ENCODE measurements at places on chromosomes 4 and X.
A peak's percentile ranks its signal among the peaks of the same experiment; 100 is the strongest.

DNA sequence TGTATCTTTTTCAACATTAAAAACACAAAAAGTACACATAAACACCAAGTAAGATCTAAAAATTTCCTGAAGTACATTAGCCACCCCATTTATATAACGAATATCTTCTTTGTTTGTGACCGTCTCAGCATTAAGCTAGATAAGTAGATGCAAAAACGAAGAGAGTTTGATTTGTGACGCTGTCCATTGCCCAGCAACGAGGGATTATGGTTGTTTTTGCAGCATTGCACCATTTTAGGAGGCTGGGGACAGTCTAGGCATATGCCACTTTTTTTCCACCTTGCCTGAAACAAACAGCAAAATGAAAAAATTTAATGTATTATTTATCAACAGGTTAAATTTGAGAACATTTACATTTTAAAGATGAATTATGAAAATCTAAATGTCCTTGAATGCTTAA lies 12.0 kb upstream of the IGSF1 start:
- DNase-seq, result no peak

DNA sequence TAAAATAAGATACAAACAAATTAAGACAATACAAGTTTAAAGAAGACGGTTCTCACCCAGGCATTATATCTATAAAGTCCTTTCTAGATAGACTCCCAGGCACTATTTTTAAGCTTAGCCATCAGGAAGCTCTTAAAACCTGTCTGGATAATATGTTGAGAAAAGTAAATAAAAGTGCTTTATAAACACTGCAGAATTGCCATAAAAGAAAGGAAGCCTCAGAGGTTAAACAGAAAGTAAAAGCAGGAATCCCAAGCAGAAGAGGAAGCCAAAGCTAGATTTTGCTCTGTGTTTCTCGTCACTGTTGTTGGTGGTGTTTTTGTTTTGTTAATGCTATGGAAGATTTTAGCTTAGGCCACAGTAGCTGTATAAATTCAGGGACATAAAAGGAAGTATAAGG lies 1267.3 kb downstream of the PCDH19 start:
- no peak for DNase-seq

- no peak for DNase-seq
Observed at GRCh38 chrX:23902419-23902818, 5.3 kb downstream of the APOO start.

- DNase-seq, result no peak
Observed at GRCh38 chrX:16162391-16162790, 4.9 kb upstream of the MAGEB17 start.

DNA sequence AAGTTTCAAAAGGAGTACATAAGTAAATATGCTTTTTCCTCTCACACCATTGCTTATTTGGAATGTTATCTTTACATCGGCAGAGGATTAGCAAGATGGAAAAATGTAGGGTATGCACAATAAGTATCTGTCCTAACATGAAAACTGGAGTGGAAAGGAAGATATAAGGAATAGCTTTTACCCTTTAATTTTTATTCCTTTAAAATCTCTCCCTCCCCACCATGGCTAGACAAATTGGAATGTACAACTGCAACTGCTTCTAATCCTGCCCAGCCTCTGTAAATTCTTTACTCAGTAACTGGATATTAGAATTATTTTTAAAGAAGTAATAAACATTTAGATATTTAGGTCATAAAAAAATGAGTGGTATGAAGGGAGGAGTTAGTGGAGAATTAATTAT lies 171.5 kb downstream of the PCDH18 start:
- no peak for DNase-seq

GRCh38 chrX:17860179-17860780 lies 818 bp downstream of the RAI2 start:
- no peak for DNase-seq

GRCh38 chr4:142539796-142540482 lies 306.2 kb downstream of the INPP4B start:
- no peak for DNase-seq

GRCh38 chr4:25144870-25145481 lies 15.3 kb downstream of the SEPSECS start:
- no peak for DNase-seq

GRCh38 chr4:54572152-54572542 lies 85.6 kb upstream of the KIT start:
- DNase-seq, result no peak

DNA sequence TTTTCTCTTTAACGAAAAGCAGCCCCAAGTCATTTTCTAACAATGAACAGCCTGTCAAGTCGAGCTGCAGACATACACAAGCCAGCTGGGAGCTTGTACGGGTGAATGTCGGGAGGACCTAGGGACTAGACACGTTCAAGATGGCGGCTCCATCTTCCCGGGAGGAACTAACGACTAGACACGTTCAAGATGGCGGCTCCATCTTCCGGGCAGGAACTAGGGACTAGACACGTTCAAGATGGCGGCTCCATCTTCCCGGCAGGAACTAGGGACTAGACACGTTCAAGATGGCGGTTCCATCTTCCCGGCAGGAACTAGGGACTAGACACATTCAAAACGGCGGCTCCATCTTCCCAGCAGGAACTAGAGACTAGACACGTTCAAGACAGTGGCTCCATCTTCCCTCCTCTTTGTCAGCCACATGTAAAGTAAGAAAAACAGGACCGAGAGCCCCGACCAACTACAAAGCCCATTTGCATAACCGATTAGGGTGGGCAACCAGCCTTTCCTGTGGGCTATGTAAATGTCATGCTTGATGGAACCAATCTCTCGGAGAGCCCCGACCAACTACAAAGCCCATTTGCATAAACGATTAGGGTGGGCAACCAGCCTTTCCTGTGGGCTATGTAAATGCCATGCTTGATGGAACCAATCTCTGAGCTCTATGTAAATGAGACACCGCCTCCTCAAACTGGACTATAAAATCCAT lies 175.5 kb downstream of the DHRSX start:
- DNase-seq, result no peak

- no peak for DNase-seq
Observed at GRCh38 chr4:37071576-37071975, 173.0 kb upstream of the NWD2 start.

- DNase-seq, result peak; percentile 23
Observed at GRCh38 chr4:80361329-80361900, 25.9 kb downstream of the CFAP299 start.

All from HS-5 (cell line).